ENCODE measurements at places on chromosomes 2 and 18.

GRCh38 chr2:196244966-196245365 lies 73.6 kb upstream of the STK17B start:
- no peak for DNase-seq

DNA sequence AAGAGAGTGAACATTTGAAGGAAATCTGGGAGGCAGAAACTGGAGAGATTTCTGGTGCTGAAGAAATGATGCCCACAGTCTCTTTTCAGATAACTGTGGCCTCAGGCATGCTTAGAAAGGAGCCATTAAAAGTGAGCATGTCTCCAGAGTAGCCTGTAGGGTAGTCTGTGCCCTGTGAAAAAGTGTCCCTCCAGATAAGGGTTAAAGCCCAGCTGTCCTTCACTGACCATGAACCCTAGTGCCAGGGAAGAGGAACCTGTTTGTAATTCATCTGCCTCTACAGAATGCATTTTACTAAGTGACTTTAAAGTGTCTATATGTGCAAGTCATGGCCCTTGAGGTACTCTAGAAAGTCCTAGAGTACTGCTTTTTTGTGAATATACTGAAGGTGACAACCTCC lies 30.5 kb upstream of the EHBP1 start:
- DNase-seq = no peak

DNA sequence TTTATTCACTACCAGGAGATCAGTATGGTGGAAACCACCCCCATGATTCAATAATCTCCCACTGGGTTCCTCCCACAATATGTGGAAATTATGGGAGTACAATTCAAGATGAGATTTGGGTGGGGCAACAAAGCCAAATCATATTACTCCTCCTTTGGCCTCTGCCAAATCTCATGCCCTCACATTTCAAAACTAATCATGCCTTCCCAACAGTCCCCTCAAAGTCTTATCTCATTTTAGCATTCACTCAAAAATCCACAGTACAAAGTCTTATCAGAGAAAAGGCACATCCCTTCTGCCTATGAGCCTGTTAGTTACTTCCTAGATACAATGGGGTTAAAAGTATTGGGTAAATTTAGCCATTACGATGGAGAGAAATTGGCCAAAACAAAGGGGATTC lies 989.5 kb upstream of the CNTNAP5 start:
- DNase-seq = no peak

DNA sequence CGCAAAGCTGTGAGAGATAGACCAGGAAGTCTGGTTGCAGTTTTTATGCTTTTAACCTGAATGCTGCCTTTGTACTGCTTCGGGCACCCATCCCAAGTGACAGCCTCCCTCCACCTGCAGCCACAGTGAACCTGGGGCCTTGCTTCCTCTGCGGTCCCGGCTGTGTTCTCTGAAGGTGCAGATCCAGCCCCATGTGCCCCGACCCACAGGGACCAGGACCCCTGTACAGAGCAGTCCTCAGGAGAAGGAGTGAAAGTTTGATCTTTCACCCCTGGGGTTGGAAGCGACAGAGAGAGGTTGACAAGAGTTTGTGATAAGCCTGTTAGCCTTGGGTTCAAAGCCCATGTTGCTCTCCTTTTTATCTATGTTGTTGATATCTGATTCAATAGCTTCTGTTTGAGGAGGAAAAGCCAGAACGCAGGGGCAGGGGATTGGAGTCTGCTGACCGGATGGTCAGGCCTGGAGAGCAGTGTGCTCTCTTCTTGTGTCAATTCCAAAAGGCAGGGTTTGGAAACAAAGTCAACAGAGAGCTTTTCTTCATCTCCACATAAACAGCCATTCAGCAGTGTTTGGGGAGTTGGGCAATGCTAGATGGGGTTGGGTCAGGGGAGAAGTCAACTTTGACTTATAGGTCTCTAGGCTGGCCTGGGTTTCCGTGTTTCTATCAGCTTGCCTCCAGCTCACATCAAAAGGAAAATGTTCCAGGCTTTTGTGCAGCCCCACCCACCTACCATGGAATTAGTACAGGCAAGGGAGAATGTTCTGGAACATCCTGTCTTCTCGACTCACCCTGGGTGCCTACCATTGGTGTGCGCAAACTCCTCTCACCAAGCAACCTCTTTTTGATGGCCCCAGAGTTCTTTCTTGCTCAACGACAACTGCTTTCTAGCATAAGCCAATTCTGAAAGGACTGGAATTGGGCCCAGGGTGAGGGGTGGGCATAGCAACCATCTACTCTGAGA lies 214.9 kb downstream of the ALPK2 start:
- no peak for DNase-seq

DNA sequence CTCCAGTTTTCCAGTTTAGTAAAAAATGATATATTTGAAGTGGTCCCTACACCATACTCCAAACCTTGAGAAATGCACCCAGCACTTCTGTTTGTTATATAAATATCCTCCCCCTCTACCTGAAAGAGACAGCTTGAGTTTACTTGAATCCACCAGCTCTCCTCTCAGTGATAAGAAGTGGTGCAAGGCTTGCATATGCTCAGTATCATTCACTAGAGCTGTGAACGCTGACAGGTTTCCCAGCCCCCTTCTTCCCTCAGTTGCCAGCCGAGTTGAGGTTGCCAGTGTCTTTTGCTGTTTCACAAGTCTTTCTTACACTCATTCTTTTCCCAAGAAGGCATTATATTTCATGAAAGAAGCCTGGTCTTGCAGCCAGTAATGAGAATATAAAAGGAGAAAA lies 880.0 kb downstream of the LRRTM4 start:
- no peak for DNase-seq

DNA sequence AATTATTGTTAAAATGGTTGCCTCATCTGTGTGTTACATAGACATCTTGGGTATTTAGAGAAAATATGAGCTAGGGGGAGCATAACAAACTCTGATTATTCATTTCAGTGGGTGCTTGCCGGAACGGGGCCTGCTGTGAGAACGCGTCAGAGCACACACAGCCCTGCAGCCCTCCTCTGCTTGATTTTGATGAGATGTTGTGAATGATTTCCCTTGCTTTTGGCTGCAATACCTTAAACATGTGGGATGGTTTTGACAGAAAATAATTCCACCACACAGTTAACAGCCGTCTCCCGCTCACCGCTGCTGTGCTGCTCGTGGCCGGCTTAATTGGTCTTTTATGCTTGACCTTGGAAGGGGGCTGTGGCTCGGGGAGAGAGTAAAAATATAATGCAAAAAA lies 49.9 kb upstream of the TXNDC2 start:
- no peak for DNase-seq

DNA sequence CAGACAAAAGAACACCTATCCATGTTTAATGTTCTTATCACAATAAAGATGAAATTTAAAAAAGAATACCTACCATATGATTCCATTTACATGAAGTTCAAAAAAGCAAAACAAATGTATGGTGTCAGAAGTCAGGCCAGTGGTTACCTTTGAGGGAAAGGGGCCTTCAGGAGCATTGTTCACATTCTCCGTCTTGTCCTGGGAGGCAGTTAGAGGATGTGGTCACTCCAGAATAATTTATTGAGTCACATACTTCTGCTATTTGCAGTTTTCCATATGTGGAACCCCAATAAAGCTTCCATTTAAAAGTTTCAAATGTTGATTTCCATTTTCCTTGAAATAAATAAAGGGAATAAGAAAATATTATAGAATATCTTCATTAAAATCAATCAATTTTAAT lies 41.6 kb upstream of the POU3F3 start:
- DNase-seq = no peak

- peak; percentile 45 for DNase-seq
Observed at GRCh38 chr2:437756-438393, 150.0 kb upstream of the ALKAL2 start.

DNA sequence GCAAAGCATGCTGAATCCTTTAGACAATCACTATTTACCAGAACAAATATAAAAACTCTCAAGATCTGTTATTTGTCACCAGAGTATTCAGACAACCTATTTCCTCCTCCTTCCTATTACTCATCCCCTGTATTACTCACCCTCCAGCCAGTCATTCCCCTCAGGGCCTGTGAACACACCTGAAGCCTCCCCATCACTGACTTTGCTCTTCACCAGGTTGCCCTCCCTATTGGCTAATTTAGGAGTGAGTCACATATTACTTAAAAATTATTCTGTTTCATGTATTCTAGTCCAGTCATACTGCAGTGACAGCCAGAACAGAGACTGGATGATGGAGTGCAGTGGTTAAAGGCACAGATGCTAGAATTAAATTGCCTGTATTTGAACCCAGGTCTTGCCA lies 3.7 kb upstream of the ATG16L1 start:
- peak; percentile 69 for DNase-seq

DNA sequence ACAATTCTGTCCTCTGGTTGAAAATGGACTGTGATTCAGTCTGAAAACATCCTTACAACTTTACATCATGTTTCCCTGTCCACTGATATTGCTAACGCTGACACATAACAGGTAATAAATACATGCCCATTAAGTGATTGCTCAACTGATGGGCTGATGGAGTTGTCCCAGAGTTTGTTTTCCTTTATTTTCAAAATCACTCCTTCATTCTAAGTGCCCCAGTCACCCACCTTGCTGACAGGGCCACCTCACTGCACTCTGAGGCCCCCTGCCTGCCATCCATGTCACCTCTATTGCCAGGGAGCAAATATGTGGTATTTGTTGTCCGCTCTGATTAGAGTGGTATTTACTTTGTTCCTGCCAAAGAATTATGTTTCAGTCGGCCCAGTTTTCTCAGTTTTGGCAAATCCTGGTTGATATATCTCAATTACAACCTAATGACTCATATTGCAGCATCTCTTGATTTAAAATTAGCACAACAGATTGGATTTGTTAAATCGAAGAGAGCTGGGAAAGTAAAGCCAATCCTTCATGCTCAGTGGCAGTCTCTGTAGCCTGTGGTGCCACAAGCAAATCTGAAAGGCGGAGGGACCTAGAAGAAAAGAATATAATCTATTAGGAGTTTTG lies 105.1 kb downstream of the RDH14 start:
- DNase-seq = no peak

- no peak for DNase-seq
Observed at GRCh38 chr2:214676421-214677089, 132.9 kb downstream of the BARD1 start.

DNA sequence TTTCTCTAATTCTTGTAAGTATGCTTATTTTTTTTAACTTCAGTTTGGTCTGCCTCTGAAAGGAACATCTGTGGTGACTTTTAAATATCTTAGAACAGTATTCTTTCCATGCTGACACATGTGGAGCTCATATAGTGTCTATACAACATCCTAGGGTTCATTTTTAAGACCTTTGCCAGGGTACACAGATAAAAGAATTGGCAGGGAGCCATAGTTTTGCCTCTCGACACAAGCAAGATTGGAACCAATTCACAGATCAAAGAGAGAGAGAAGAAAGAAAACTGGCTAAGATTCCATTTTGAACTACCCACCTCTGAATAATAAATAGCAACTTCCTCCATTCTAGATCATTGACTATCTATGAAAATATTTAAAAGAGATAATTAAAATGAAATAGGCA lies 142.7 kb upstream of the ST6GAL2 start:
- DNase-seq = no peak

DNA sequence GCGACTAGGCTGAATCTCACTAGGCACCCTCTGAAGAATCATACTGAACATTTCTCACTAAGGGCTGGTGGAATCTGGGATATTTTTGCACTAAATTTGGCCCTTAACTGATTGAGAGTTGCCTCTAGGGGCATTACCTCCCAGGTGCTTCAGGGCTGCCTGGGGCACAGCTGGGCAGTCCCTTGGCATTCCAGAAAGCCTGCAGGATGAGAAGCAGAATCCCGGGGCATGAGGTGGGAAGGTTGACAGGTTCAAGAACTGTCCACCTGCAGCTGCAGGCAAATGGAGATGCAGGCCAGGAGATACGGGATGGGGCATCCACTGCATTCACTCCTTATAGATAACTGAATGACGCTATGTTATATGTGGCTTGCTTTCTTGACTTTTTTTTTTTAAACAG lies 7.4 kb downstream of the RESP18 start:
- no peak for DNase-seq

DNA sequence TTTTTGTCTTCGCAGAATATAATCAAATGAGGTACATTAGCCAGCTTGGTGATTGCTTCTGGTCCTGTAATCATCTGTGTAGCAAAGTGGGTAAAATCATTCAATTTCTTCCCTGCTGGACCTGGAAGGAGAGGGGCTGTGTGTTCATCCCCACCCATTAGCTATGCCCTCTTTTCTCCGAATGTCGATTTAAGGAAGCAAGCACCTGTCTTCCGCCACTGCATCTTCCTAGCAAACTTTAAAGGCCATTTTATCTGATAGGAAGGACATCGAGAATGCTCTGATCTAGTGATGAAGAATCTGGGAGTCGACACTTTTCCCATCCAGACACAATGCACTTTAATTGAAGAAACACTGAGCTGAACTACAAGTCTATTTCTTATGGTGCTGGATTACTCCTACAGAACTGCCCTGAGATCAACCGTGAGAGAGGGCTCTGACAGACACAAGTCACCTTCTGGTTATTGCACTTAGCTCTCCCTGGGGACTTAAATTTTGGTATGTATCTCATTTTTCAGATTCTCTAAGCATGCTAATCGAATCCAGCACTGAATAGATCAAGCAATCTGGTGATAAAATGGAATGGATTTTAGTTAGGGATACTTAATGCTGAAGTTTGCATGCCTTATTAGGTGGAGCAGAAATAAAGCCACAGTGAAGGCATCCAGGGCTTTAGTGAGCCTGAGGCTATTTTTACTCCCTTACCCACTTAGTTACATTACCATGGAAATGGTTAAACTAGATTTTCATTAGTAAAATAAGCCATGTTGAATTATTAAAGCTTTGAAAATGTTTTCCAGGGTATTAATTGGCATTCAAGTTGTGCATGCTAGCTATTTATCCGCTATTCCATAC lies 1.3 kb downstream of the NYAP2 start:
- no peak for DNase-seq

DNA sequence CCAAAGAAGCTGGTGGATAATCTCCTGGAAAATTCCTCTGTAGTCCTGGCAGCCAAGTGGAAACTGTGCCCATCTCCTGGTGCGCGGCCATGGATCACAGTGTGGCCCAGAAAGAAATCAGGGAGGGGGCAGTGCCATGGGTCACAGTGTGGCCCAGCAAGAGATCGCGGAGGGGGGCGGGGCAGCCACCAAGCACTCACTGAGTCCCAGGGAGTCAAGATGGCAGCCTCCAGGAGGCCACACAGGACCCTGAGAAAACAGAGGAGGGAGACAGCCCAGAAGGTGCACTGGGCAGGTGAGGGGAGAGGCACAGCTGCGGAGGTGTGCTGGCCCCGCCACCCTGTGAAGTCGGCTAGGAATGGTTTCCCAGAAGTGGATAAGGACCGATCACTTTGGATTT lies 8.1 kb upstream of the ATP6V1B1 start:
- DNase-seq = no peak

DNA sequence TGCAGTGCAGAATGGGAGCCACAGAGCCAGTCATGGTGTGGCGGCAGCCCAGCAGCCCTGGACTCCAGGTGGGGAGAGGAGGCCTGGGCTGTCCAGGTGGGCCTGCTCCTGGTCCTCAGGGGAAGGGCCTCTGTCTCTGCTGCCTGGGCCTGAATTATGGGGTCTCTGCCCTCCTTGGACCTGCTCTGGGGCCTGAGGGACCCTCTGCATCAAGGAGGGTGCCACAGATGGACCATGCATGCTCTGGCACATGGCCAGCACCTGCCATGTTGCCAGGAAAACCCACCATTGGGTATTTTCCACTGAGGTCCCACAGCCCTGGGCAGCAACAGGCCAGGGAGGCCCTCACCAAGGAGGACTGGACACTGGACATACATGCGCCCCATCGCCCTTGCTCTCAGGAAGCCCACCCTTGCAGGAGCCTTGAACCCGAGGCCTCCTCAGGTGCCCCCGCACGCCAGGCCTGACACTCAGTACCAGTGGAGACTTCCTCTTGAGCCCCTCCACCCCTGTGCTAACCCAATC lies 107.1 kb downstream of the NDUFA10 start:
- no peak for DNase-seq

GRCh38 chr18:8507361-8507760 lies 101.9 kb upstream of the RAB12 start:
- no peak for DNase-seq
